Stimulated activated CD8-positive, alpha-beta memory T cell treated with anti-CD3 and anti-CD28 coated beads, Interleukin-4, amount 100 ng/mL, for 1 hour (primary cell): ENCODE measurements at places on chromosomes 13 and 19.
A peak's percentile ranks its signal among the peaks of the same experiment; 100 is the strongest.

DNA sequence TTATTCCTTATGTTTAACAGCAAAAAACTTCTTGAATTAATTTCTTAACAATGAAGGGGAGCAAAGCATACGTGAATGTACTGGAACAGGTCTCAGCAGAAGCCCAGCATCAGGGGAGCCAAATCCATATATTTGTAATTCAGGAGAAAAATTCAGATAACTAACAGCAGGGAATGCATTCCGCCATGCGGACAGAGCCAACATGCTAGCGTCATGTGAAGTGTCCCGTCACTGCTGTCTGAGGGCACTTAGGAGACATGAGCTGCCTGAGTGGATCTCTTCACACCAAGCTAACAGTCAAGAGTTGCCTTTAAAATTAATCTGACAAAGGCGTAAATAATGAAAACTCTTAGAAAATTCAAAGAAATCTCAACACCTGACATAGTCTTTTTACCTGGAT lies 6.4 kb downstream of the AMER2 start:
- DNase-seq: no peak

GRCh38 chr13:96020931-96021330 lies 32.3 kb downstream of the UGGT2 start:
- no peak for DNase-seq

DNA sequence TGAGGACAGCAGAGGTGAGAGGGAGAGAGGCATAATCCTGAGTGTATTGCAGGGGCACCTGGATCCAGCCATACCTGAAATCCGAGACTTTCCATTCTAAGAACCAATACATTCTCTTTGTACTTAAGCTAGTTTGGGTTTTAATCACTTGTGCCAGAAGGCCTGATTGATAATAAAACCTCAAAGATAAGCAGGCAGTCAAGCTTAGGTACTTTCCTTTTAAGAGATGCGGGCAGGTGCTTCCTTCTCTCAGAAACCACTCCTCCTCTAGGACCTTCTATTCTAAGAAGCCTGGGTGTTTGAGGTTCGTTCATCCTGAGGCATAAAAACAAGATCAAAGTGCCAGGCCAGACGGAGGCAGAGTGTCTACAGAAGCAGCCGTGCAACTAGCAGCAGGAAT lies 22.2 kb downstream of the FAM187B start:
- DNase-seq: no peak

DNA sequence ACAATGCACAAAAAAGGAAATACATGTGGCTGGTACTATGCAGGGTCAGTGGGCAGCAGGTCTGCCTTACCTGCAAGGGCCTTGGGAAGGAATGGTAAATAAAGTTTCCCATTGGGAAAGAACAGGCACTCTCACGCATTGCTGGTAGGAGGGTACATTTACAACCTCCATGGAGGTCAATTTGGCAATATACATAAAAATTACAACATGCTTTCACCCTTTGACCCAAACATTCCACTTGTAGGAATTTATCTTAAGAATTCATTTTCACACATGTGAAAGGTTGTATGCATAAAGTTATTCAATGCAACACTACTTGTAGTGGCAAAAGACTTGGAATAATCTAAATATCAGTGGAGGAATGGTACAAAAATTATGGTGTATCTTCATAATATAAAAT lies 216.4 kb downstream of the DLEU7 start:
- DNase-seq: no peak

- no peak for DNase-seq
These were observed 3.2 kb upstream of the SPACA6 start for GRCh38 chr19:51689751-51690453.

GRCh38 chr19:57803594-57804325 lies 11.0 kb downstream of the ZNF552 start:
- DNase-seq: no peak

GRCh38 chr19:33557720-33558119 lies 36.1 kb upstream of the PEPD start:
- DNase-seq: no peak

DNA sequence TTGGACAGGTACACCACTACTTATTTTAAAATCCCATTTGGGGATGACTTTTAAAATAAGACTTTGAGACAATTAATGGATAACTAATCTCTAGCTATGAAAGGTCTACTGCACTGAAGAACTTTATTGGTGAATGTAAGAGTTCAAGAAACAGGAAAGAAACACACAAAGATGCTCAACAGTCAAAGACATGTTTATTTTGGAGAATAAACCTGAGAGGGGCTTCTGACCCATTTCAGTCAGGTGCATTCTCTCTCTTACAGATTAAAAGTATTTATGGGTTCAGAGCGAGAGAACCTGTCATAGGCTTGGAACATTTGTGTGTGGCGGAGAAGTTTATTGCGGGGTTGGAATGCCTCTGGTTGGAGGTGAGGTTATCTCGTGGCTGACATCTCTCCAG lies 94.3 kb upstream of the USP29 start:
- DNase-seq: no peak

GRCh38 chr19:1113030-1113985 lies 9.5 kb downstream of the GPX4 start:
- DNase-seq: peak; percentile 72

DNA sequence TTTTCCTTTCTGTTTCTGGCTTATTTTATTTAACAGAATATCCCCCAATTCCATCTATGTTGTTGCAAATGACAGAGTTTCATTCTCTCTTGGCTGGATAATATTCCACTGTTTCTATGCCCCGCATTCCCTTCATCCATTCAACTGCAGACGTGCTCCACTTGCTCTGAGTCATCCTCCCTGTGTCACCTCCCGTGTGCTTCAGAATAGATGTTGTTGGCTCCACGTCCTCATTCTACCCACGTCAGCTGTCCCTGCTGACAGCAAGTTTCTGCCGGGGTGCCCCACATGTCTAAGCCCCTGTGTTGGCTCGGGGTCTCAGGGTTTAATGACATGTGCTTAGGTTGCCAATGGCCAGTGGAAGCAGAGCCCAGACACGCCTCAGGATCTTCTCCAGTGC lies 1041.0 kb downstream of the UQCRFS1 start:
- no peak for DNase-seq

DNA sequence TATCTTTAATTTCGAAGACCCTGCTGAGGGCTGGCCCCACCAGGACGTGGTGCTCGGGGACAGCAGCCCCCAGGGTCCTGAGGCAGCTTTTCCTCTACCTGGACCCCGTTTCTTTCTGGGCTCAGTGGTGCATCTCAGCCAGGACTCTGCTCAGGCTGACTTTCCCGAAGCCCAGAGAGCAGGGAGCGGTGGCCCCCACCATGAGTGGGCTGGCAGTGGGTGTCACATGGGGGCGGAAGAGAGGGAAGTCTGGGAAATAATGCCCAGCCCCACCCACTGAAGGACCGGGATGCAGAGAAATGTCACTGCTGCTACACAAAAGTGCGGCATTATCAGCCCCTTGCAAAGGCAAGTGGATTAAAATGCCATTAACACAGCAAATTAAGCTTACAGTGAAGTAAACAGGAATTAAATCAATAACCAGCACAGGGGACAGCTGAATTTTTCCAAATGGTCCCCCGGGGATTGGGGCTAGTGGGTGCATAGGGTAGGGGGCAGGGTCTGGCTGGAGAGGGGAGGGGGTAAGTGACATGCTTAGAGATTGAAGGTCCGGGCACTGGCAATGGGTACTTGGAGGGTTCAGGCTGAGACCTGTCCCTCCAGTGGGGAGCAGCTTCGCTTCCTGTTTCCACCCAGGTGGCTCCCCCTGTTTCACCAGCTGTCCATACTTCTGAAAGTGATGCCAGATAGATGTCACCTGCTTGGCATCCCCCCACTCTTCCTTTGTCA lies 177.3 kb downstream of the URI1 start:
- DNase-seq: no peak

GRCh38 chr13:49980266-49980665 lies 16.6 kb upstream of the TRIM13 start:
- DNase-seq: no peak

DNA sequence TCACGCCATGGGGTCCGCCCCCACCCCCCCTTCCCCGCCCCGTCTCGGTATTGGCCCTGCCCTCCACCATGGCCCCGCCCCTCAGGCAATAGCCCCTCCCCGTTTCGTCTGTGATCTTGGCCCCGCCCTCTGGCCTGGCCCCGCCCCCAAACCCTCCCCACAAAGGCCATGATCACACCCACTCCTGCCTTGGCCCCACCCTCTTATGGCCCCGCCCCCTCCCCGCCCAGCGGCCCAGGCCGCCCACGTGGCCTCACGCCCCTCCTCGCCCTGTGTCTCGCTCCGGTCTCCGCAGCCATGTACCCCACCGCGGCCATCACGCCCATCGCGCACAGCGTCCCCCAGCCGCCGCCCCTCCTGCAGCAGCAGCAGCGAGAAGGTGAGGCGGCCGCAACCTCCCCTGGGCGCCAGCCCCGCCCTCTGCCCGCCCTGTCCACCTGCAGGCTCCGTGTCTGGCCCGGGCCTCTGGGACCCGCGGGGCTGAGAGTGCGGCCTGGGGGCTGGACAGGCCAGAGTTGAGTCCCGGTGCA lies 61.3 kb downstream of the CELF5 start:
- DNase-seq: no peak

DNA sequence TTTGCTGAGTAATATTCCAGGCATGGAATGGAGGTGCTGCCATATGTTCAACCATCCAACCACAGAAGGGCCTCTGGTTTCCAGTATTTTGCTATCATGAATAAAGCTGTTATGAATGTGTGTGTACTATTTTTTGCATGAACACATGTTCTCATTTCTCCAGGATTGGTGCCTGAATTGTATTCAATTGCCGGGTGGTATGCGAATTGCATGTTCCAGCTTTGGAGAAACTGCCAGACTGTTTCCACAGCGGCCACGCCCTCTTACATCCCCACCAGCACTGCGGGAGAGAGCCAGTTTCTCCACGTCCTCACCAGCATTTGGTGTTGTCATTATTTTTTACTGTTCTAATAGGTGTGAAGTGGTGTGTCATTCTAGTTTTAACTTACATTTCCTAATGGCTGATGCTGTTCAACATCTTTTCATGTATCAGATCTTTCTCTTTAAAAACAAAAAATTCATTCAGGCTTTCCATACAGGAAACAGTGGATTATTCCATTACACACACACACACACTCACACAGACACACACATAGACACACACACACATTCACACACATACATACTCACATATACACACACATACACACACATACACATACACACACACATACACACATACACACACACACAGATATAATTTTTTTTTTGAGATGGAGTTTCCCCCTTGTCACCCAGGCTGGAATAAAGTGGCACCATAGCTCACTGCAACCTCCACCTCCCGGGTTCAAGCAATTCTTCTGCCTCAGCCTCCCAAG lies 154.1 kb downstream of the PTPRS start:
- no peak for DNase-seq

GRCh38 chr13:80563439-80563838 lies 222.5 kb upstream of the SPRY2 start:
- DNase-seq: no peak

- DNase-seq: no peak
These were observed 809 bp upstream of the B9D2 start for GRCh38 chr19:41364524-41365391.

GRCh38 chr13:33233547-33233946 lies 52.0 kb downstream of the STARD13 start:
- no peak for DNase-seq

DNA sequence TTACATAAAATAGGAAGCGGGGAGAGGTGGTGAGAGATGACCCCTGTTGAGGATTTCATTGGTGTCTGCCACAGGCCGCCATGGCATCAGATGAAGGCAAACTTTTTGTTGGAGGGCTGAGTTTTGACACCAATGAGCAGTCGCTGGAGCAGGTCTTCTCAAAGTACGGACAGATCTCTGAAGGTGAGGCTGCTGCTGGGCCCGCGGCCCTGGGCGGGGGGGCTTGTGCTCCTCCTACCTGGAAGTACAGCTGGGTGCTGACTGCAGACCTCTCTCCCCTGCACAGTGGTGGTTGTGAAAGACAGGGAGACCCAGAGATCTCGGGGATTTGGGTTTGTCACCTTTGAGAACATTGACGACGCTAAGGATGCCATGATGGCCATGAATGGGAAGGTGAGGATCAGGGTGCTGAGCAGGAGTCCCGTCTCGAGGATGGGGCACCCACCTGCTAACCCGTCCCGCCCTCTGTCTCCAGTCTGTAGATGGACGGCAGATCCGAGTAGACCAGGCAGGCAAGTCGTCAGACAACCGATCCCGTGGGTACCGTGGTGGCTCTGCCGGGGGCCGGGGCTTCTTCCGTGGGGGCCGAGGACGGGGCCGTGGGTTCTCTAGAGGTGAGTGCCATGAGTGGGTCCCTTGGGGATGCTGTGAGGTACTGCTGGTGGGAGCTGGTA lies 1.9 kb downstream of the CIRBP start:
- no peak for DNase-seq

- no peak for DNase-seq
These were observed 7.6 kb upstream of the TSPAN16 start for GRCh38 chr19:11288349-11288748.

DNA sequence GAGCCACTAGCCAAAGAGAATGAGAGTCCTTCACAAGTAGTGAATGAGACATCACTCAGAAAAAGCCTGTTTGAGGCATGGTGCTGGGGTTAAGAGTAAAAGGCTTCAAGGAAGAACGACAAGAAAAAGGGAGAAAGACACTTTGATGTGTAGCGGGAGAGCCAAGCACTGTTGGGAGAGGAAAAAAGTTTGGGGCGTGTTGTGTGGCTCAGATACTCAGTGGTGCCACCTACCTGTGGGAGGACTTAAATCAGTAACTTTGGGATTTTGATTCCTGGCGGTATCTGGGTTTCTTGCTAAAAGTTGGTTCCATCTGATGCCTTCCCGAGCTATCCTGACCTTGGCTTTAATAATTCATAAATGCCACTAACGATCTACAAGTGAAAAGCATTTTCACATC lies 12.3 kb downstream of the ELSPBP1 start:
- no peak for DNase-seq

DNA sequence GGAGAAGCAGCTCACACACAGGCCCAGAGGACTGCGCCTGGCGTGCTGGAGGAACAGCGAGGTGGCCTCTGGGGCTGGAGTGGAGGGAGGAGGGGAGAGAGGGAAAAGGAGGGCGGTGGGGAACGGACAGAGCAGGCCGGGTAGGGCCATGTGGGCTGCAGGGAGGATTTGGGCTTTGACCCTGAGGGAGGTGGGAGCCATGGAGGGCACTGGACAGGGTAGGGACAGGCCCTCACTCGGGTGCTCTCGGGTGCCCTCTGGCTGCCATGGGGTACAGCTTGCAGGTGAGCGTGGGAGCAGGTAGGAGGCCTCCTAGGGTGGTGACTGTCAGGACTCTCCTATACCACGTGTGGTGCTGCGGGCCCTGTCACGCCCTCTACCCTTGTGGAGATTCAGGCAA lies 22.8 kb downstream of the PLIN4 start:
- DNase-seq: no peak

DNA sequence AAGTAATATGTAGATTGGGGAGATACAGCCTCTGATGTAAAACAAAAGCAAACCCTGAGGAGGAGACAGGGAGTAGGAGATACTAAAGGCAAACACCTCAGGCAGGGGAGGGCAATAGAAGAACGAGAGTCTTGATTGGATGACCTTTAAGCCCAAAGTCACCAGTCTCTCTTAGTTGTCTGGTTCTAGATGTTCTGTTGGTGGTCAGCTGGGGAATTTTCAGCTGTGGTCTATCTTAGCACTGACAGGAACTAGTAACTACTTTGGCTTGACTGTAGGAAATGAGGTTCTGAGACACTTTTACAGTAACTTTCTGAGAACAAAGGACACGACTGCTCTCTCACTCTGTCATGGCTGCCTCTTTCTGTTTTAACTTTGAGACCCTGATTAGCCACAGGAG lies 290.7 kb upstream of the MIR17HG start:
- DNase-seq: no peak

GRCh38 chr13:66795636-66796035 lies 434.5 kb downstream of the PCDH9 start:
- DNase-seq: no peak
